ENCODE measurements at places on chromosomes 3 and 15.

- no peak for DNase-seq
Observed at GRCh38 chr15:80153900-80154299, 1.1 kb downstream of the FAH start.

DNA sequence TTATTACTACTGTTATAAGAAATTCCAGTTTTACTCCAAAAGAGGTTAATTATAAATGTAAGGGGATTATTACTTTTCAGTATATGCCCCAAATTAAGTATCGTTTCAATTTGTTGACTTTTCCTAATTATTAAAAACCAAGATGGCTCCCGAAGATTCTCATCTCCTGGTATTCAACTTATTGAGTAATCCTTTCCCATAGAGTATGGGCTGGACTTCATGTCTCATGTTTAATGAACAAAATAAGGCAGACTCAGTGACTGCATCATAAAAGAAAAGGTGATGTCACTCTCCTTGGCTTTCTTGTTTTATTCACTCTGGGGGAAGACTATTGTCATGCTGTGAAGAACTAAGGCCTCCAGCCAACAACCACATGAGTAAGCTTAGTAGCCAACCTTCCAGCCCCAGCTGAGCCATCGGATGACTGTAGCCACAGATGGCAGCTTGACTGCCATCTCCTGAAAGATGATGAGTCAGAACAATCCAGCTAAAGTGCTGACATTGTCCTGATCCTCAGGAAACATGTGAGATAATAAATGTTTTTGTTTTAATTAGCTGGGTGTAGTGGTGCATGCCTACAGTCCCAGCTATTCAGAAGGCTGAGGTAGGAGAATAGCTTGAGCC, 17.3 kb downstream of the IGF2BP2 start:
- DNase-seq, result no peak

DNA sequence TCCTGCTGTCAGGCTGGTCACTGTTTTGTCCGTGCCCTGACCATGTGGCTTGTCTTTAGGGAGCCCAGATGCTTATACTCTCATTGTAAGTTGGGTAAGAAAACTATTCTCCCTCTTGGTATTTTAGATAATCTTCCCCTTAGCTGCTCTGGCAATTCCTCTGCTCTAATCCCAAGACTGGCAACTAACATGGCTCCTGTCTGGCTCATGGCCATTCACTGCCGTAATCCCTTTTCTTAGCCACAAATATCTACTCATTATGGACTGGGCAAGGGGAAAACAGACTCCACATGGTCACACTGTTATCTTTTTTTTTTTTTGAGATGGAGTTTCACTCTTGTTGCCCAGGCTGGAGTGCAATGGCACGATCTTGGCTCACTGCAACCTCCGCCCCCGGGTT, 38.8 kb downstream of the TYRO3 start:
- no peak for DNase-seq

- DNase-seq, result no peak
Observed at GRCh38 chr3:127375151-127375930, 87.5 kb upstream of the PRR20G start.

DNA sequence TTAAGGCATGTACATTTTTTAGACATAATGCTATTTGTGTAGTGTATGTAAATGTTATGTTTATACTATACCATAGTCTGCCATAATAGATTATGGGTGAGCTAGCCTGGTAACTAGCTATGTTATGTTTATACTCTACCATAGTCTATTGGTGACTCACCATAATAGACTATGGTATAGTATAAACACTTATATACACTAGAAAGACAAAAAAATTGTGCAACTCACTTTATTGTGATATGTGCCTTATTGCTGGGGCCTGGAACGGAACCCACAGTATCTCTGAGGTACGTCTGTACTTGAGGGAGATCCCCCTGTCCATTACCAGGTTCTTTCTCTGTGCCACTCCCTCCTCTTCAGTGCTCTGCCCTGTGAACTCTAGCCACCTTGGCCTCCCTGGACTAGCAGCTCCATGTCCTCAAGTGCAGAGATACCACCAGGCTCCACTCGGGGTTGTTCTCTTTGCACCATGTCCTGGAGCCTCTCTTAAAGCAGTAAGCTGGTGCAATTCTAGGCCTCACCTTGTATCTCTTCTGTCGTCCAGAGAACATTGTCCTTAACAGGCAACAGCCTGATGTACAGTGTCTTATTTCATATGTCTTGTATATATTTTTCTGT, 60.8 kb upstream of the PXYLP1 start:
- DNase-seq, result no peak

DNA sequence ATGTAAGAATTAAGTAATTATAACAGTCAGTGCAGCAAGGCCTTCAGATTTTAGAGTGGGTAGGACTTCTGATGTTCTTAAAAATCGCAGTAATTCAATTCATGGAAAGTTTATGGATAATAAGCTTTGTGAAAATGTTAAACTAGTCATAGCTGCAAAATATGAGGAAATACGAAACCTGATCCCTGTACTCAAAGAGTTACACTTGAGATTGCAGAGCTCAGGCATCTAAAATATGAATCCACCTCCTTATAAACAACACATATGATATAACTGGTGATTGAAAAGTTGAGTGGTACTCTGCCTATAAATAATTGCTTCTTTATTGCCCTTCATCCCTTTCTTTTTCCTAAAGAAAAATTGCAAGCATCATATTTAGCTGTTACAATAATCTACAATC, 473.3 kb downstream of the OTOL1 start:
- DNase-seq, result no peak

- no peak for DNase-seq
Observed at GRCh38 chr3:134145183-134145582, 105.5 kb downstream of the RYK start.

DNA sequence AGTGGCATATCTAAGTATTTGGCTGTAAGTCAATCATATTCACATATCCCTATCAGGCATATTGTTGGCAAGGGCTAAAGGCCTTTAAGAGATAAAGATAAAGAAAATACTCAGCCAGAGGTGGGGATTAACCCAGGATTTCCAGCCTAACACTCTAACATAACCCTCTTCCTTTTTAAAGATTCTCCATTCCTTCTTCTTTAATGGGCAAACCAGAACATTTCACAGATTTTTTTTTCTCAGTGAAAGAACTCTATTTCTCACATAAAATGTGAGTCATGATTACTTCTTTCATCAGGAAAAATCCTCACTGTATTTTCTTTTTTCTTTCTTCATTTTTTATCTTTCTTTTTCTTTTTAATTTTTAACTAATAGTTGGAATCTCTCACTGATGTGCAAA, 200.4 kb downstream of the NR1D2 start:
- DNase-seq, result no peak

DNA sequence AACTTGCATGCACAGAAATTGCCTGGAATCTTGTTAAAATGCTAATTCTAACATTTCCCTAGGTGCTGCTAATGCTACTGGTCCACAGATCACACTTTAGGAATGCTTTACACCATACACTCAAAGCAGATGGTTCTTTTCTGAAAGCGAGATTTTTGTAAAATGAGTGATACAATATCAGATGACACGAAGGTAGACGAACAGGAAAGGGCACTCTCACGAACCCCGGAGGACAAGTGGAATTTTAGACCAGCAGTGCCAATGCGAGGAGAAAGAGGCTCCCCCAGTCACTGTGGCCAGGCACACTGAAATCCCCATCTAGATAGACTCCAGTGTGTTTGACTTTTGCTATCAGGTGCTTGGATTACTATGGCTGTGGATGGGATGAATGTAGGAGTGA, 21.0 kb downstream of the FAIM start:
- DNase-seq, result no peak
